ENCODE measurements at places on chromosomes 3 and 15.

- no peak for DNase-seq
Measured at GRCh38 chr3:181613813-181614212, 97.9 kb upstream of the SOX2 start.

DNA sequence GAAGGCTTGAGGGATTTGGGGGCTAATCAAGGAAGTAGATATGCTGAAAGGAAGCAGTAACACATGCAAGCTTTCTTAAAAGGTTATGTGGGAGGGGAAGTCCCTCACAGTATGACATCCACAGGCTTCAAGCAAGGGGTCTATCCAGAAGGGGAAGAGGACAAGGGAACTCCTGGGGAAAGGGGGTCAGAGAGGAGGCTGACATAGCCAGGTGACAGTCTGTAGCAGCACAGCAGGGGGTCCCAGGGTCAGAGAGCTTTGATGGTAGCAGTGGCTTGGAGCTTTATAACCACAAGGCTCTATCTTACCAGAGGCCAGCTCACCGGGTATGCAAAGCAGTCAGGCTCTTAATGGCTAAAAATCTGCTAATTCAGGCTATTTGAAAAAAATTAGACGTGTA, 150.6 kb upstream of the NSMCE3 start:
- no peak for DNase-seq

DNA sequence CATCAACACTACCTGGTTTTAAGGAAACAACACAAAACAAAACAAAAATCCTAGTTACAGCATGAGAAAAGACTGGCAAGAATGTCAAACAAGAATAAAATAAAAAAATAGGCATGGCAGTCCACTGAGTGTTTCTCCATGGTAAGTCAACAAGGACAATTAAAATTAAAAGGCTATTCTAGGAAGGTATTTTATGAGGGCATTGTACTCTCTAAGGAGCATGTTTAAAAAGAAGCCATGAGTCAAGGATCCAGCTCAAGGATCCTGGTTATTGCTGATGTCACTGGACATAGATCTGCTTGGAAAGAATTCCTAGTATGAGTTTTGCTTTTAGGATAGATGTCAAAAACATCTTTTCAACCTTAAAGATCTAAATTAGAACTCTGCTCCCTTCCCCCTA, 106.7 kb downstream of the MYO5A start:
- no peak for DNase-seq

DNA sequence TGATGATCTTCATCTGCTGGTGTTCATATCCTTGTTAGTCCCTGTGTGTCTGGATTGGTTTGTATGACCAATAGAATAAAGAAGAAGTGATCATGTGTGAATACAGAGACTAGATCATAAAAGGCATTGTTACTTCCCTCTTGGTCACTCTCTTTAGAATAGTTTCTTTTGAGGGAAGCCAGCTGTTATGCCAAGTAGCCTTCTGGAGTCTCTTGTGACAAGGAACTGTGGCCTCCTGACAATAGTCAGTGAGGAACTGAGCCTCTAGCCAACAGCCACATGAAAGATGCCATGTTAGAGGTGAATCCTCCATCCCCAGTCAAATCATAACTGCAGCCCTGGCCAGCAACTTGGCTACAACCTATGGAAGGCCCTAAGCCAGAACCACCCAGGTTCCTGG, 63.0 kb upstream of the SMAD3 start:
- DNase-seq, result no peak

- no peak for DNase-seq
Measured at GRCh38 chr3:153631102-153631501, 469.1 kb downstream of the RAP2B start.

- no peak for DNase-seq
Measured at GRCh38 chr3:33877187-33877586, 78.8 kb downstream of the PDCD6IP start.

GRCh38 chr3:180250172-180250571, 213.4 kb upstream of the PEX5L start:
- no peak for DNase-seq

- DNase-seq, result no peak
Measured at GRCh38 chr3:111999484-112000324, 982 bp downstream of the TAGLN3 start.

DNA sequence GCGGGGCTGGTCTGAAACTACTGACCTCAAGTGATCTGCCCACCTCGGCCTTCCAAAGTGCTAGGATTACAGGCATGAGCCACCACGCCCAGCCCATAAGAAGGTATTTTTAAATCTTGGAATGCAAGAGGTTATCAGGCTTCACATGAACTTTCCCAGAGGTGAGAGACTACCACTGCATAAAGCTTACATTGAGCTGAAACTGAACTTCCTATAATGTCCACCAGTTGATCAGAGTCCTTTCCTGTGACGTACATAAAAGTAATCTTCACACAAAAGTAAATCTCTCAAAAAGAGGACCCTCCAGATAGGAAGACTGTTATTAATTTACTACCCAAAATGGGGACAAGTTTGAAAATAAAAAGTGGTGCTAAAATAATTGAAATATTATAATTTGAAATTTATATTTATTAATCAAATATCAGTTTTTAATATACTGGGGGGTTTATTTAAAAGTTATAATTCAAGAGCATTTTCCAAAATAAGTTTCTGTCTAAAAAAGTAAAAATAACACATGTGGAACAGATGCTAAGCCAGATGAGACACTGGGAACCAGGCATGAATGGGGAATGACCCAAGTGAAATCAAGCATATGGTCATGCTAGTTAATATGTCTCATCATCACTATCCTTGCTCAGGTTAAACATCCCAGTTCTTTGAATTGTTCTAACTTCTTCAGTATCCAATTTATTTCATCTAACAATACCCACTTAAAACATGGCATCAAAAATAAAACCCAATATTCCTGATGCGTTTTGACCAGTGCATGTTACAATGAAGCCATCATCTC, 269.9 kb upstream of the UBE2E2 start:
- DNase-seq, result no peak

GRCh38 chr3:57288403-57288802, 4.1 kb downstream of the ASB14 start:
- DNase-seq, result no peak

DNA sequence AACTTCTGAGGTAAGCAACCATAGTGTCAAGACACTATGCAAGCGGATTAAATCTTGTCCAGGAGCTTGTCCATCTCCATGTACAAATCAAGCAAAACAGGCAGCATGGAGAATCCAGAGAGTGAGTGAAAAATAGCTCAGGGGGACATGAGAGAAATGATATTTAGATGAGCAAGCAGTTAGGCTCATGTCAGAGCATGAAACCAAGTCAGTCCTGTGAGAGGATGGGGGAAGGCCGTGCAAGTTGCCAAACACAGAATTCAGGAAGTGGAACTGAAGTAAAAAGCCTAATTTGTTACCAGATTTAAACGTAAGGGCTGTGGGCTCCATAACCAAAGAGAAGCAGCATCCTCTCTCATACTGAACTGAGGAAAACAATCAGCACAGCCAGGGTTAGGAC, 995.9 kb downstream of the MCTP2 start:
- no peak for DNase-seq

GRCh38 chr3:106403371-106404145, 534.7 kb upstream of the CBLB start:
- DNase-seq, result no peak

All from hepatic stellate cell (primary cell).